Karpas-422 (cell line): ENCODE measurements at places on chromosomes 7 and 10.
A peak's percentile ranks its signal among the peaks of the same experiment; 100 is the strongest.

DNA sequence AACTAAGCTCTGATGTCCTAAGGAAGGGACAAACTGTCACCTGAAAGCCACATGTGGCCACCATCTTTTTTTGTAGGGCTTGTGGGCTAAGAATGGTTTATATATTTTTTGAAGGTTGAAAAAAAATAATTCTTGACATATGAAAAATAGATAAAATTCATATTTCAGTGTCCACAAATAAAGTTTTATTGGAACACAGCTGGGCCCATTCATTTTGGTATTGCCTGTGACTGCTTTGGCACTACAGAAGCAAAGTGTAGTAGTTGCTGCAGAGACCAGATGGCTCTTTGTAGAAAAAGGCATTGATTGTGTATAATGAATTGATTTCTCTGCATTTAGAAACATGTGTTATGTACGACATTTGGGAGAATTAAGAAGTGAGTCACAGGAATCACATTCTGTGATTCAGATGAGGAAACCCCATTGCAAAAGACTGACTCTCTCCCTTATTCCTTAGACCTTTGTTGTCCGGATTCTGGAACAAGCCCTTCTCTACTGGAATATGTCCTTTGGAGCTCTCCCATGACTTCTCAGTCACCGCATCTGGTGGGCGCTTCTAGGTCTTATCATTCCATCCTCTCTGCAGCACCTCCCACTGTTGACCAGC lies 438.7 kb downstream of the LRMDA start:
- DNase-seq = peak; percentile 19

DNA sequence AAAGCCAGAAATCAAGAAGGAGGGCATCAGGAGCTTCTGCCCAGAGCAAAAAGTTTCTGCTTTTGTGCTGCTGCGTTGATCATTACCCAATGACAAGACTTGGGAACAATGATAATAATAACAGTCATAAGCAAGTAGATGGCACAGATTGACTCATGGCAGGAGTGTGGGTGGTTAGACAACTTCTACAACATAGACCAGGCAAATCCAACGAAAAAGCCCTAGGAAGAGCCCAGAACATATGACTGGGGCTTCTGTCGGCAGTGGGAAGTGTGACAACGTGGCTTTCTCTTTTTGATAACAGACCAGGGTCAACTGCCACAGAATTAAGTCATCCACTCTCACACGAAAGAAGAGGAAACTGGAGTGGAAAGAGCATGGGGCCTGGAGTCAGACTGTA lies 85.4 kb upstream of the TRIL start:
- no peak for DNase-seq

DNA sequence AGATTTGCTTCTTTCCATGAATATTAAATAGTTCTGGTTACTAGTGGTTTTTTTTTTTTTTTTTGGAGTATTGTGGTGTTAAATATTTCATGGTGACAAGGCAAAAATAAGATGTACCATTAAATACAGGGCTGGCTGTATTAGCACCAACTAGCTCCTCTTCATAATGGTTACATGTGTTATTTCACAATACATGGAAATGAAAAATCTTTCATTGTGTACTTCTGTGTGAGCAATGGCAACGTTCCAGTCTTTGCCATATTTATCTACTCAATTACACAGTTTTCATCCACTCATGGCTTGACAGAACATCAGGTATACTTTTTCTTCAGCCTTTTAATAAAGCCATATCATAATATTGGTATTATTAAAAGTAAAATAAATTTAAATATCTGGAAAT lies 394.7 kb upstream of the GRM3 start:
- no peak for DNase-seq

DNA sequence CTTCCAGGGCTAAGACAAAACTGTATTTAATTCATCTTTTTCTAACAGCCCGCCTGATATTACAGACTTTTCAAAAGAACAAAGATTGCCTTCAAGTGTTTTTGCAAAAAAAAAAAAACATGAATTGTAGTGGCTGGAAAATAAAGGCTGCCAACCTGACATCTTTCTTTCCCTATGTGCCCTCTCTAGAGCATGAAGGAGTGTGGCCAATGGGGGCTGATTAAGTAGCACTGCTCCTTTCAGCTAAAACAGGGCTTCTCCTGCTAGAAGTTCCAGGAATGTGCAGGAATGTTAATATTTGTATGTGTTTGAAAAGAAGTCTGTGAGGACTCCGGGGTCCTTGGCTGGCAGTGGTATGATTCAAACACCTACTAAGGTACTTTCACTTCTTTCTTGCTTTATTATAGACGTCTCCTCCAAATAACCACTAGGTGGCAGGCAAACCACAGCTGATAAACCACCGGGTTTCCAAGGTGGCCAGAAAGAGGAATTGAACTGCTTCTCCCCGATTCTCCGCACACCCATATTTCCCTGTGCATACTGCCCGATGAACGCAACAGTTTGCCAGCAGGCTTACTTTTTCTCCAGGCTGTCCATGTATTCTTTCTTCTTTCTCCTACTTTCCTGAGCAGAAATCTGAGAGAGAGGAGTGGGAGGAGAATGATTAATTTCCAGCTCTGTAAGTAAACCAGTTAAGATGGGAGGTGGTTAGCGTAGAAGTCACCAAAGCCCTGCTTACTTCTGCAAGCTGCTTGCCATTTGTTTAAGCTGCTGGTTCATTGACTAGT lies 56.8 kb upstream of the DGKI start:
- peak; percentile 83 for DNase-seq

DNA sequence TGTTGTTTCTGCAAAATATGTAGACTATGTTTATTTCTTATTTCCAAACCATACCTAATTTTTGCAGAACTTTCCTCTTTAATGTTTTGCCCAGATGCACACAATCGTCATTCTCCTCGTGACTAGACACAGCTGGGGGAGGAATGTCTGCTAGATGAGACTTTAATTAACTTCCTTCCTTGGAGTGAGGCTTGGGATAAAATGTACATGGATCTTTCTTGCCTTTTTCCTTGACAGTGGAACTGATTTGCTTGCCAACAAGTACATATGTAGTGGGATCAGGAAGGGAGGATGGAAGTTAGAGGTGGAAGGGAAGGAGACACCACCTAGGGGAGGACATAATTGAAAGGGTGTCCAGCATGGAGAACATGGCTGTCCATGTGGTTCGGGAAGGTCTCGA lies 172.5 kb downstream of the VTI1A start:
- no peak for DNase-seq

DNA sequence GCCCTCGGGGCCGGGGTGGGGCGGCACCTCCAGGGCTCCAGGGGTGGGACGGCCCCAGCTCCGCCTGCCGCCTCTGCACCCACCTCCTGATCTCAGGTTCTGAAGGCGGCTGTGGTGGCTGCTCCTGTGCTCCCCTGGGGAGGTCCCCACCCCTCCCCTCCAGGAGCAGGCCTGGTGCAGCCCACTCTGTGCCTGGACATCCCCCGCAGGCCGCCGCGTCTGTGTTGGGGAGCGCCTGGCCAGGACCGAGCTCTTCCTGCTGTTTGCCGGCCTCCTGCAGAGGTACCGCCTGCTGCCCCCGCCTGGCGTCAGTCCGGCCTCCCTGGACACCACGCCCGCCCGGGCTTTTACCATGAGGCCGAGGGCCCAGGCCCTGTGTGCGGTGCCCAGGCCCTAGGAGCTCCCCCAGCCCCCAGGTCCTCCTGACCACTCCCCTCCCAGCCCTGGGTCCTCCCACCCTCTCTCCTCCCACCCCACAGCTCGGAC lies 5.5 kb downstream of the CYP2W1 start:
- DNase-seq = no peak

GRCh38 chr7:9505516-9505915 lies 1072.1 kb downstream of the NXPH1 start:
- no peak for DNase-seq
